DMS53 (cell line): ENCODE measurements at places on chromosomes 5 and 9.

- no peak for DNase-seq
These were observed 528.9 kb downstream of the AGTPBP1 start for GRCh38 chr9:85212887-85213286.

DNA sequence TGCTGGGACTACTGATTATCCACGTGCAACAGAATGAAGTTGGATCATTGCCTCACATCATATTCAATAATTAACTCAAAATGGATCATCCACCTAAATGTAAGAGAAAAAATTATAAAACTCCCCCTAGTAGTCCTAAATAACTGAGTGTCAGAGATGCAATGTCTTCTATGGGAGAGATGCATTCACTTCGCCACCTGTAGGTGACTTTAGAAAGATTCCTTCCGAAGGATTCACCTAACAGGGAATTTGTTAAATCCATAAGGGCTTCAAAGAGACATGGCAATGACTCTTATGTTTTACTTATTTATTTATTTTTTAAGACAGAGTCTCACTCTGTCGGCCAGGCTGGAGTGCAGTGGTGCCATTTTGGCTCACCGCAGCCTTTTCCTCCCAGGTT, 526.0 kb downstream of the MTRR start:
- DNase-seq = peak; percentile 33

DNA sequence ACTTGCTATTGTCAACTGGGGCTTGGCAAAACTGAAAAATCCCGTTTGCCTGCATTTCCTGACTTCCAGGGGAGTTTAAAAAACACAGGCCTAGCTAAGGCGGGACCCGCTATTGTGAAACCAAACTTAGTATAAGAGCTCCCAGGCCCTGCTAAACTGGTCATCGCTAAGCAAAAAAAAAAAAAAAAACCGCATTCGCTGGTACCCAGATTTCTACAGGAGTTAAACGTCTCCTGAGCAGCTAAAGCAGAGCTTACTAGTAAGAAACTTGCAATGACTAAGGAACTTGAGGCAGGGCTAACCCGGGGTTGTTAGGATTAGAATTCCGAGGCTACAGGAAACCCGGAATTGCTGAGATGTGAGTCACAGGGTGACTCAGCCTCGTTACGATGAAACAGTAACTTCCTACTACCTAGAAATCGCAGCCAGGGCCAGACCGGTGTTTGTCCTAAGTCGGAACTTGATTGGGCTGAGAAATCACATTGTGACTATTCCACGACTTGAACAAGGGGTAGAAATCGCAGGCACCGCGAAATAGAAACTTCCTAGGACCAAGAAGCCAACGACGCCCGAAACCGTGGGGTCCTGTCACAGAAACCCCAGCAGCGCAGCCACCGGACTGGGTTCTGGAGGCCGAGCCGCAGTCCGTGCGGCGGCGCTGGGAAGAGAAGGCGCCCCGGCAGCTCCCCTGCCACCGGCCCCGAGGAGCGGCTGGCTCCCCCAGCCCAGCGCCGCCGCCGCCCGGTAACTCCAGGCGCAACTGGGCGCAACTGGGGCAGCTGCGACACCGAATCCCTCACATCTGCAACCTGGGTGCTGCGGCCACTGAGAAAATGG, 89.4 kb downstream of the ANXA2R start:
- peak; percentile 78 for DNase-seq

GRCh38 chr5:167820101-167820990, 471.1 kb upstream of the WWC1 start:
- no peak for DNase-seq

DNA sequence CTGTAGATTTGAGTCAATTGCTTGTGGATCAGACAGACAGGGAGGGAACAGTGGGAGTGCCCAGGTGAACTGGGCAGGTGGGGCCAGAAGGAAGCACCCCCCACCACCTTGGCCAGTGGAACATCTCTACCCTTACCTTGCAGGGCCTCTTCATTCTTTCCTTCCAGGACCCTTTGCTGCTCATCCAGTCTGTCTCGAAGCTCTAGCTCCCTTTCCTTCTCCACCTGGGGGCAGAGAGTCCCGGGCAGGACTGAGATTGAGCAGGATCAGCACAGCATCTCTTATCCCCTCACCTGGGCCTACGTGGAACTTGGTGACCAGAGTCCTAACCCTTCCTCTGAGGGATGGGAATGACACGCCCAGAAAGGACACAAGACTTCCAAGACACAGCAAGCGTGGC, 25.0 kb downstream of the CCDC69 start:
- no peak for DNase-seq

GRCh38 chr9:38172586-38172985, 103.6 kb upstream of the SHB start:
- DNase-seq = no peak

DNA sequence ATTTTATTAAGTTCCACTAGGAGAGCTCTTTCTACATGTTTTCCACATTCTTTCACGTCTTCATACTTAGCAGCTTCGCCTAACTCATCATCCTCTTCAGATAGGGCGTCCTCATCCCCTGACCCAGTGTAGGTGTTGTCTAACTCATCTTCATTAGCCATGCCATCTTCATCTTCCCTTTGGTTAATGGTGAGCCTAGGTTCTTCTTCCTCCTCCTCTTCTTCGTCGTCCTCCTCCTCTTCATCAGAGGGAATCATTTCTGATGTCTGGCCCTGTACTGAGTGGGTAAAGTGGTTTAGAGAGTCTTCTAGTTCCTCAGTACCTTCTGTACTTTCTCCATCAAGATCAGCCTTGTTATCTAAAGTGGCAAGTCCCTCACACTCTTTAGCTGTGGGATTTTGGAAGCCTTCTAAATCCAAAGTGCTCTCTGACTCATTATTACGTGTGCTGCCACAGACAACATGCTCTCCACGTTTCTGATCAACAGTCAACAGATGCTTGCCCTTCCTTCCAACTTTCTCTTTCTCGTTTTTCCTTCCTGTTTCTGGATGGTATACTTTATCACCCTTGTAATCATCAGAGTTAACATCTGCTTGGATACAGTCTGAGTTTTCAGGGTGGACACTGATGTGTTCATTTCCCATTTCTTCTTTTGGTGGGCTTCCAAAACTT, 31.1 kb downstream of the TUT7 start:
- DNase-seq = no peak

- DNase-seq = peak; percentile 56
These were observed 18.1 kb downstream of the OLFML2A start for GRCh38 chr9:124794902-124795491.

- peak; percentile 46 for DNase-seq
These were observed 632 bp downstream of the UBAP1 start for GRCh38 chr9:34179213-34180136.

- no peak for DNase-seq
These were observed 25.9 kb downstream of the MAPKAP1 start for GRCh38 chr9:125681086-125681622.

- no peak for DNase-seq
These were observed 6.4 kb downstream of the NOP16 start for GRCh38 chr5:176381979-176382378.

GRCh38 chr9:91771027-91771426, 179.0 kb downstream of the ROR2 start:
- no peak for DNase-seq

DNA sequence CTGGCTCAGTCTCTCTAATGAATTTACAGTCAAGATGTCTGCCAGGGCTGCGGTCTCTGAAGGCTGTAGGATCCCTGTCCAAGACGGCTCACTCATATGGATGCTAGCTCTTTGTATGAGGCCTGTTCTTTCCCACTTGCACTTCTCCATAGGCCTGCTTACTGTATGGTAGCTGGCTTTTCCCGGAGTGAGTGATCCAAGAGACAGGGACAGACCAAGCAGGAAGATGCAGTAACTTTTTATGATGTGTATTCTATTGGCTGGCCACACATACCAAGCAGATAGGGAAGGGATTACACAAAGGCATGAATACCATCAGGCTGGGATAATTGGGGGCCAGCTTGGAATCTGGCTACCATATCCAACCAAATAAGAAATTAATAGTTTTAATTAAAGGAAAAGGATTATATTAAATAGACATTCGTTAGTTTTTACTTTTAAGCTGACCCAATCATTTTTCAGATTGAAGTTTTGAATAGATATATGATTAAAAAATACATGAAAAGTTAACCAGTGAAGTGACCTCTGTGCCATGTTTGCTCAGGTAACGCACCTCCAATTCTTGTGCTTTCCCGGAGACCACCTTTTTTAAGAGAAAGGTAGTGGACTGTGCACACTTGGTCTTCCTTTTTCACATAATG, 20.6 kb downstream of the NSD1 start:
- DNase-seq = no peak

DNA sequence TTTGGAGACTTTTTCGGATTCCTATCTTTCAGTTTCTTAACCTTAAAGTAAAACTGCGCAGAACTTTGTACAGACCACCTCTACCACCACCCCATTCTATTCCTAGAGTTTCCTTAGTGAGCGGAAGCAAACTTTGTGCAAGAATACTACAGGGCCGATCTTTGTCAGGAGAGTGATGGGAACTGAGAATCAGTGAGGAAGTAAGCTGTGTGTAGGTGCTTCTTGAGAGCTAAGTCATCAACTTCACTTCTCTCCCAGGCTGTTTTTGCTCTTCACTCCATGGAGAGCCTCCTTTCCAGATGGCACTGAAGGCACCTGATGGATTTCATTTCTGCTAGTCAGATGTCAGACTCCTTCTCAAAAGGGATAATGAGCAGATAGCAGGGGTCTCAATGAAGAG, 127.3 kb downstream of the SPATA31D1 start:
- DNase-seq = no peak

GRCh38 chr5:61298066-61298465, 34.0 kb upstream of the ZSWIM6 start:
- DNase-seq = no peak

- DNase-seq = no peak
These were observed 55.9 kb downstream of the IRF1 start for GRCh38 chr5:132434416-132435286.

DNA sequence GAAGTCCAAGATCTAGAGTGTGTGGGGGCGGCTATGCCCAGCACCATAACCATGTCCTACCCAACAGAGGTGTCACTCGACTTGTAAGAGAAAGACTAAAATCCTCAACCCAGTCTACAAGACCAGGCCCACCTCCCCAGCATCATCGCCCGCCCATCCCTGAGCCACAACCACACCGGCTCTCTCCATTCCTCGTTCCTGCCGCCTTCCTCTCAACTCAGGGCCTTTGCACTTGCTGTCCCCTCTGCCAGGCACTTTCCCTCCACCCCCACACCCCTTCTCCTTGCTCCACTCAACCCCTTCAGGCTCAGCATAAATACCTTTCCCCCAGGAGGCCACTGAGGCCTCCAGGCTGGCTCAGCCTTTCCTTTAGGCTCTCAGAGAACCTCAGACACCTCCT, 69.3 kb downstream of the PAX5 start:
- no peak for DNase-seq

GRCh38 chr5:73592551-73592950, 27.0 kb downstream of the UTP15 start:
- no peak for DNase-seq

DNA sequence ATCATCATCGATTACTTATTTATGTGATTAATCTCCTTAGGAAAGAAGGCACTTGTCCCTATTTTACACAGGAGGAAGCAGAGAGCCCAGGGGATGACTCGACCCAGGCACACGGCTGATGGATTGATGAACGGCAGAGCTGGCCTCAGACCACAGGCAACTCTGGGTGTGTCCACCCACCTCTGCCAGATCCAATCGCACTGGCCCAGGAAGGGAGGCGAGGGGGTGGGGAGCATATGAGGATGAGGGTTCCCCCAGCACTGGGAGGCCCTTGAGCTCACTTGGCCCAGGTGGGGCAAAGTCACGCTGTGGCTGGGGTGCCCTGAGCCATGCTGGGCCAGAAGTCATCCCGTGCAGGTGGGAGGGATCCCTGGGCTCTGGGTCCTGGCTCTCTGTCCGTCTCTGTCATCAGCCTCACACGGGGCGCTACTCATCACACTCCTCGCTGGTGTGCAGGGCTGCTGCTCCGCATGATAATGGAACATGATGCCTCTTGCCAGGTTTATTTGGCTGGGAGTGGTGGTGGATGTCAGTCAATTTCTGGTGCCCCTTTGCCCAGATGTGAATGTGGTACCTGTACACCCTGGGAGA, 160.1 kb downstream of the GAPVD1 start:
- no peak for DNase-seq

DNA sequence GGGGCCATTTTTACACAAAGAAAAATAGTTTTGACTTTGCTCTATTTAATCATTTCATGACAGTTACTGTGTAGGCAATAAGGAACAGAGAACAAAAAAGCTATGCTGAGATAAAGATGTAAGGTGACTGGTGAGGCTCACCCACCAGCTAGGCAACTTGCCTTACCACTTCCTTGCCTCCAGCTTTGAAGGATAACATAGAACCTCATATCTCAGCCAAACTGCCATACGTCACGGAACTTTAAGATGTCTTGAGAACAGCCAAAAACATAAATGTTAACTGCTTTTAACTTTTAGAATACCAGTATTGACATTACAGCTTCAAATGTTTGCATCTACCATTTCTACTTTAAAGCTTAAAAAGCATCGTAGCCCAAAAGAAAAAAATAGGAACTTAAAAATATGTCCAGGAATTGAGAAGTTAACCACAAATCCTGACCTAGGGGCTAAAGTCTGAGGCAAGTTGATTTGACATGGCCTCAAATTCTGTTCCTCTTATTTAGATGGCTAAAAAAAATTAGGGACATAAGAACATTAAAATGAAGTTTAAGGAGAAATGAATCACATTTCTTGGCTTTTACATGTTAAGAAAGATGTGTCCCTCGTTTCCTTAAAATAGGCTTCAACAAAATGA, 7.7 kb upstream of the GCNT4 start:
- no peak for DNase-seq

DNA sequence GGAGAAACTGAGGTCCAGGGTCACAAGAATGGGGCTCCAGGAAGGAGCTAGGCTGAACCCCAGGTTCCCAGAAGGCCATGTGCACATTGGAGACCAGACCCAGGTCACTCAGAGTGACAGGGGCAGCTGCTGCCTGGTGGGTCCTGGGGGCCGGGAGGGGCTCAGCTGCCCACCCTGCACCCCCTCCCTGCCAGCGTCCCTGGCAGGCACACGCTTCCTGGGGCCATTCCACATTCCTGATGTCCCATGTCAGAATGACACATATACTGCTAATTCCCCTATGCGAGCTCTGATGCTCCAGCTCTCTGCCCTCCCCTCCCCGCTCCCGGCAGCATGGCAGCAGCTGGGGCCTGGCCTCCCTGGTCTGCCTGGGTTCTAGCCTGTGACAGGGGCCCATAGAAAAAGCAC, 14.0 kb downstream of the FGFR4 start:
- DNase-seq = no peak

DNA sequence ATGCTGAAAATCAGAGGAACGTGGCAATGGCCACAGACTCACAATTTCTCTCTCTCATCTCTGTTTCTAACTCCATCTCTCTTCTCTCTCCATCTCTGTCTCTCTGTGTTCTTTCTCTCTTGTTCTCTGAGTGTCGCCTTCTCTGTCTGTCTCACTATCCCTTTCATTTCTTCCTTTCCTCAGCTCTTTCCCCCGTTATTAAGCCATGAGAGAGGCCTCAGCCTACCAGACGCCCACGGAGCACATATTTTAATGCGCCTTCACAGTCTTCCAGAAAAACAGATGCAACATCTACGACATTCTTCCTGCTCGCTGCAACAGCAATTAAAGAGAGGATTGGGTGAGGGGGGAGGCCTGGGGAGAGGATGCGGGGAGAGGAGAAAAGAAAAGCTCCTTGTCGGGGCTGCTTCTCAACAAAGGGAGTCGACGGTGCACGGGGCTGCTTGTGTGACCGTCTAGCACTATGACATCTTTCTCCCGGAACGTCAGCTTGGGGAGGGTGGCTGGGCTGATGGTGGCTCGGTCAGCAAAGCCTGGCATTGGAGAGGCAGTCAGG, 37.7 kb upstream of the NEURL1B start:
- no peak for DNase-seq
